Stimulated activated CD8-positive, alpha-beta memory T cell treated with anti-CD3 and anti-CD28 coated beads, Interleukin-7, amount 100 ng/mL, for 48 hours (primary cell): ENCODE measurements at places on chromosomes 13 and 19.

DNA sequence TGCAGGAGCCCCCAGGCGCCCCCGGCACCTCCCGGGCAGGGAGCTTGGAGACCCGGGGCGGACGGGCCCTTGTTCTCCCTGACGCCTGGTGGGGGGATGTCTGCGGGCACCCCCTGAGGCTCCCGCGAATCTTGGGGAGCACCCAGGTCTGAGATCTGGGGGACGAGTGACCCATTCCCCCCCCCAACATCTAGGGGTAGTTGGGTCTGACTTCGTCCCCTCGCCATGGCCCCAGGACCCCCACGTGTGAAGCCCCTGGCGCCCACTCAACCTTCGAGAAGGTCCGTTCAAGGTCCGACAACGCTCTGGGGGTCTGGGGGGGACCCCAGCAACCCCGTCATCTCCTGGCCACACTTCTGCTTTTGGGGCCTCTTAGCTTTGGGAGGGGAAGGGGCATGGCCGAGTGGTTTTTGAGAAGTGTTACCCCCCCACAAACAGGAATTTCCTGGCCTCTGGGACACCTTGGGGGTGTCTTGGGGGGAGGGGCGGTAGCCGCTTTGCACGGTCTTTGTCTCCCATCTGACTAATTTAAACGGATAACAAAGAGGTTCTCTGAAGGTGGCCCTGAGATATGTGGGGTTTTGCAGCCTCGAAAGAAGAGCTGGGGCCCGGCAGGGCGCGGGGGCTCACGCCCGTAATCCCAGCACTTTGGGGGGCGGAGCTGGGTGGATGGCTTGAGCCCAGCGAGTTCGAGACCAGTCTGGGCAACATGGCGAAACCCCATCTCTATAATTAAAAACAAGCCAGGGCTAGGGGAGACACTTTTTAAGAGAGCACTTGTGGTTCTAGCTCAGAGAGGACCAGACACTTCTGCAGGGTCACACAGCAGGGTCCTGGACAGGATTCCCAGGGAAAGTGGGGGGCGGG, 608 bp downstream of the CNN2 start:
- no peak for DNase-seq

GRCh38 chr13:21616880-21617279, 12.9 kb upstream of the MICU2 start:
- DNase-seq: no peak

GRCh38 chr13:34567597-34567996, 374.5 kb upstream of the NBEA start:
- DNase-seq: no peak

DNA sequence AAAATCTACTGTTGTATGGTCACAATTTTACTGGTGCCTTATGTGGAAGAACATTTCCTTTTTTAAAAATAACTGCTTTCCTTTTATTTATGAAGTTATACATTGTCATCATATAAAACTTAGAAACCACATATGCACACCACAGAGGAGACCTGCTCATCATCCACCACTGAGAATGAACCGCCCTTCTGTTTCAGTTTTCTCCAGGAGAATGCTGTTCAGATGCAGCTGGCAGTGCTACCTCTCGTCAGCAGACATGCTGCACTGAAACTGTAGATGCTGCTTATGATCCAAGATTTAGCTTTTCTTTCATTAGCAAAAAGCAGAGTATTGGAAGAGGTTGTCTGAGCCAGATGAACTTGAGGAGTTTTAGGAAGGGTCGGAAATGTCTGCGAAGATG, 10.1 kb downstream of the SLC25A15 start:
- no peak for DNase-seq

GRCh38 chr13:112791663-112792440, 102.0 kb downstream of the ATP11A start:
- DNase-seq: no peak

DNA sequence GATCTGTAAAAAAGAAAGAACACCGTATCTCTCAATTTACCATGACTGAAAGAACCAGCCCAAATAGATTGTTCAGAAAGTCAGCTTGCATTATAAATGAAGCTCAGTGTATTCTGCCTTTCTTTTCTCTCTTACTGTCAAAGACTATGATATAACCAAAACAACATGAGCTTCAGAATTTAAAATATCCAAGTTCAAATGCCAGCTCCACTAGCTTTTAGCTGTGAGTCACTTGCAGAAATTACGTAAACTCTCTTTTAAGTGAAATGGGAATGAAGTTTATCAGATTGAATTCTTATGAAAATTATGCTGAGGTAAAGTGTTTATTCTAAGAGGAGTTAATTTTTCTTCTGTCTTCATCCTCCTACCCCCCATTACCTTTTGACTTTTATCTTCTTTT, 20.0 kb upstream of the POSTN start:
- DNase-seq: no peak

- no peak for DNase-seq
Measured at GRCh38 chr13:91165758-91166157, 181.7 kb upstream of the MIR17HG start.

DNA sequence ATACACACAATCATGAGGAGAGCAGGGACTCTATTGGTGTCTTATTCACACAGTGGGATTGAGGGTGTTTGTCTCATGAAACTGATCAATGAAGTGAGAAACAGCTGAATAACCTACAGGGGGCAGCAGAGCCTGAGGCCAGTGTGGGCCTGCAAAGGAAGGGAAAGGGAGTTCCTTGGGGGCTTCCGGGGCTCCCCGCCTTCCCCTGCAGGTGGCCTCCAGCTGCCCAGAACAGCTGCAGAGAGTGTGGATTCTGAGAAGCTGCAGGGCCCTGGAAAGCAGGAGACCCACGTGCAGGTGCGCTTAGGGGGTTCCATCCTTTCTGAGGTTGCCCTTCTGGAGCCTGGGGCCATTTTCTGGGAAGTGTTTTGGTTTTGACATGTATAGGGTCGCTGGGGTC, 20.1 kb downstream of the ZNF763 start:
- no peak for DNase-seq

- DNase-seq: no peak
Measured at GRCh38 chr13:51321836-51322235, 17.7 kb upstream of the SERPINE3 start.

DNA sequence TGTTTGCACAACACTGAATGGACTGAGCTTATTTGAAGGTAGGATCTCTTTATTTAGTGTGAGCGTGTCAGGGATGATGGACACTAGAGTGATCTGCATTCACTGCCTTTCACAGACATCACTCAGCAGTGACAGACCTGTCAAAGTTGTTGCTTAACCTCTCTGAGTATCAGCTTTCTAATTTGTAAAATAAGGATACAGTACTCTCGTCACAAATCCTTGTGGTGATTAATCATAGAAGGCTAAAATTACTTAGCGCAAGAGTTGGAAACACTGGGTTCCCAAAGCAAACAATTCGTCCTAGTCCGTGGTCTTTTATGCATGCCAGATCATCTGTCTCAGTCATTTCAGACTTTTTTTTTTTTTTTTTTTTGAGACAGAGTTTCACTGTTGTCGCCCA, 16.6 kb downstream of the CARD8 start:
- no peak for DNase-seq

GRCh38 chr13:27638521-27638920, 16.8 kb downstream of the POLR1D start:
- no peak for DNase-seq

DNA sequence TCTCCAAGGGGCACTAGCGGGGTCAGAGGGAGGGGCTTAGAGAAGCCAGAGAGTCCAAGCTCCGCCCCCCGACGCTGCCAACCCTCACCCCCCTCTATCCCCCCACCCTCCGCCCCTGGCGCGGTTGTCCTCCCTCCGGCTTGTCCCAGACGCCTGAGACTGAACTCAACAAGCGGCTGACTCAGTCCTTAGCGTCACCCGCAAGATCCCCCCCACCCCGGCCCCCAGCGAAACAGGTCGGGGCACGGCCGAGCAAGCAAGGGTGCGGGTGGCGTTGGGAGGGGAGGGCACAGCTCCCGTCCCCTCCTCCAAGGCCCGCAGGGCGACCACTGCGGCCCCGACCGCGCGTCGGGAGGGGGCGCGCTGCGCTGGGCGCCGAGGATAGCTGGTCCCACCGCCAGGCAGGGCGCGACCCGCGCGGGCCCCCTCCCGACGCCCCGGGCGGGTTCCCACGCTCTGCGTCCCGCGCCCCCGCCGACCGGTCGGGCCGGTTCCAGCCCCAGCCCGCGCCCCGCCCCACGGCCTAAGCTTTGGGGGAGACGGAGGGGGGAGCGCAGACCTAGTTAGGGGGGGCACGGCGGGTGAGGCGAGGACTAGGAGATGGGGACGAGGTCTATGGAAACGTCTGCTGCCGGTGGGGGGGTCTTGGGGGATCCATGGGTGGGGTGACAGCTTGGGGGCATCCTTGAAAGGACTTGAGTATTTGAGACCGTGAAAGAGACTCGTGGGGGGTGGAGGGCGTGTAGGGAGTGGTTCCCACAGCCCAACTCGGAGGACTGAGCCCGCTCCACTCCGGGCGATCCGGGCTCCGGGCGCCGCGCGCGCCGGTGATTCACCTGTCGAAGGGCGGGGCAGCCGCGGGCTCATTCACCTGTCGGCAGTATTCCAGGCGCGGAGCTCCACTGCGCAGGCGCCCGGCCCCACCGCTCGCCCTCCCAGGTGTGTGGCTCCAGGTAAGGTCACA, 5.1 kb downstream of the NOTCH3 start:
- no peak for DNase-seq

DNA sequence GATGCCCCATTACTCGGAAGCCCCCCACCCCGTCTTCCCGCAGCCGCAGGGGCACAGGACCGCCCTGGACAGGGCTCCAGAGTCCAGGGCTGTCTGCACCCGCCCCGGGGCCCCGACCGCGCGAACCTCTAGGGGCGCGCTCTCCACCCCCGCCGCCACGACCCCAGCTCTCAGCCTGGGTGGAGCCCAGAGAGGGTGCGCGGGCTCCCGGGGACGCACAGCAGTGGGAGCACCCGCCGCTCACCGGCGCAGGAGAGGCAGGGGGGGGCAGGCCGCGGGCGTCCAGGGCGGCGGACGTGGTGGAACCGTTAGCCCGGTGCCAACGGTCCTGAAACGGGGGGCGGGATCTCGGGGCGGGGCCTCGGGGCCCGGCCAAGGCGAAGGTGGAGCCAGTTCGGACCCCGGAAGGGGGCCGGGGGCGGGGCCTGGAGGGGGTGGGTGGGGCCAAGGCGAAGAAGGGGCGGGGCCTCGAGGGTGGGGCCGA, at the start of gene ATP8B3:
ATP8B3 (minus strand) TSS at position 335 of the 484 bp plus-strand sequence. CDS start 540 bp downstream, outside the sequence.
- DNase-seq: no peak

DNA sequence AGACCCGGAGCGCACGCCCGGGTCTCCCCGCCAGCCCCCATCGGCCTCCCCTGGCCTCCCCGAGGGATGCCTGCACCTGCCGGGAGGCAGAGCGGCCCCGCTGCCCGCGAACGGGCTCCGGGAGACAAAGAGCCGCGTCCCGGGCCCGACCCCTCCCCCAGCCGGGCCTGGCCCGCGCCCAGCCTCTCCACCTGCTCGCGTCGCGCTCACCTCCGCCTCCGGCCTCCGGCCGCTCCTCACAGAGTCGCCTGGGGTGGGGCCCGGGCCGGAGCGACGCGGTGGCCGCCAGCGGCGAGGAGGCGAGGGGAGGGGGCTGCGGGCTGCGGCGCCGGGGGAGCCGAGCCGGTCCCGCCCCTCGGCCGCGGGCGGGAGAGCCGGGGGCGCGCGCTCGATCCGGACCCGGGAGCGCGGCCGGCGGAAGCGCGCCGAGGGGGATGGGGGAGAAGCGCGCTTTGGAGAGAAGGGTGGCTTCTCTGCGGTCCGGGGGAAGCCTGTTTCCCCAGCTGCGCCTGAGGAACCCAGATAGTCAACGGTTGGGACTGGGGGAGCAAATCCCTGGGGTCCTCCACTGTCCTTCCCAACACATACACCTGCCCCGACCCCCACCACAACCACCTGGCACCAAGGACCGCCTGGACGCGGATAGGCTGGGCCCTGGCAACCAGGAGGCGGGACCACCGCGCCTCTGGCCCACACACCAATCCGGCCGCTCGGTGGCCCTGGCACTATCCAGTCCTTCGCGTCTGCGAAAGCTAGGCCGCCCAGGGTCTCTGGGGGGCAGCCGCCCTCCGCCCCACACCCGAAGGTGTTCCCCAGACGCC, at the start of gene PRR36:
PRR36 (minus strand) TSS at position 315 of the 821 bp plus-strand sequence. CDS start 701 bp downstream, outside the sequence.
- DNase-seq: no peak

DNA sequence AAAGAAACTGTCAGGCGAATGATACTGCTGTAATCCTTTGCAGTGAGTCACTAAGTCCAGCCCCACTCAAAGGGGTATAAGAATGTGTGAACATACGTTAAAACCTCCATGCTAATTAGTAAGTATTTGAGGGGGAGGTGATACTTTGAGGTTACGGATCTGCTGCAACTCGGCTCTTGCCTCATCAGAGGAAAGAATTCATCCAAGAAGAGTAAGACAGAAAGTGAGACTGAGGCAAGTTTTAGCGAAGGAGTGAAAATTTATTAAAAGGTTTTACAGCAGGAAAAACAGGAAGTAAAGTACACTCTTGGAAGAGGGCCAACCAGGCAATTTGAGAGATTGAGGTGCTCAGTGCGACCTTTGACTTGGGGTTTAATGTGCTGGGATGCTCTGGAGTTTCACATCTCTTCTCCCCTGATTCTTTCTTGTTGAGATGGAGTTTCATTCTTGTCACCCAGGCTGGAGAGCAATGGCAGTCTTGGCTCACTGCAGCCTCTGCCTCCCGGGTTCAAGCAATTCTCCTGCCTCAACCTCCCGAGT, 9.8 kb downstream of the CLEC4M start:
- peak; percentile 49 for DNase-seq

- no peak for DNase-seq
Measured at GRCh38 chr19:2344381-2344870, 15.6 kb upstream of the TMPRSS9 start.

GRCh38 chr13:33172400-33172799, 113.2 kb downstream of the STARD13 start:
- no peak for DNase-seq

- DNase-seq: no peak
Measured at GRCh38 chr13:27981006-27981708, 7.3 kb downstream of the URAD start.

GRCh38 chr13:23437916-23438315, 4.4 kb upstream of the SACS start:
- DNase-seq: no peak
